Hair follicle dermal papilla cell (primary cell): ENCODE measurements at places on chromosomes 6 and 20. TPM values are rescaled to one million over a fixed set of nuclear protein-coding genes. Genes with fewer than 3 reads are reported as not detected.

The FRK gene
- 1.6 and 1.9 TPM in 2 replicates for total RNA-seq

The NHSL1 gene
- total RNA-seq: 17.5 and 18.5 TPM in 2 replicates

The CLIC5 gene
- 0.16 TPM in 1 of 2 replicates, not detected in the other for total RNA-seq

The VNN1 gene
- 0.49 TPM in 1 of 2 replicates, not detected in the other for total RNA-seq

The SPATS1 gene
- not detected in 2 replicates for total RNA-seq

The UFL1 gene
- 31.2 and 33.8 TPM in 2 replicates for total RNA-seq

The ADGRF1 gene
- total RNA-seq: under 0.01 TPM in 1 of 2 replicates, not detected in the other

The ARMH2 gene
- not detected in 2 replicates for total RNA-seq

The DYNLT2 gene
- total RNA-seq: 0.61 and 0.65 TPM in 2 replicates

The HDGFL1 gene
- not detected in 2 replicates for total RNA-seq

The ZNF318 gene
- 16.4 and 17.4 TPM in 2 replicates for total RNA-seq

The CTAGE9 gene
- total RNA-seq: not detected in 2 replicates

The ULBP3 gene
- 18.0 and 18.8 TPM in 2 replicates for total RNA-seq

The BEND6 gene
- 18.2 and 20.8 TPM in 2 replicates for total RNA-seq

The COL19A1 gene
- total RNA-seq: 0.16 TPM in 1 of 2 replicates, not detected in the other

The KIF25 gene
- 0.32 TPM in 1 of 2 replicates, not detected in the other for total RNA-seq

The MAK gene
- not detected in 2 replicates for total RNA-seq

The HTR1E gene
- not detected in 2 replicates for total RNA-seq

The GPX5 gene
- total RNA-seq: not detected in 2 replicates

The EPPIN gene
- total RNA-seq: not detected in 2 replicates

The CCDC170 gene
- total RNA-seq: 3.2 and 5.7 TPM in 2 replicates

The CRISP3 gene
- total RNA-seq: not detected in 2 replicates

The SYNDIG1 gene
- 1.8 and 3.2 TPM in 2 replicates for total RNA-seq

The BPIFB1 gene
- not detected in 2 replicates for total RNA-seq

The CD164 gene
- total RNA-seq: 155 and 173 TPM in 2 replicates

The ZKSCAN3 gene
- total RNA-seq: 2.6 and 3.1 TPM in 2 replicates

The TFAP2D gene
- total RNA-seq: not detected in 2 replicates

The MARCKS gene
- 342 and 387 TPM in 2 replicates for total RNA-seq

The ADGRB3 gene
- 0.61 and 2.1 TPM in 2 replicates for total RNA-seq

The NKX2-4 gene
- not detected in 2 replicates for total RNA-seq

The CASS4 gene
- 1.8 and 2.7 TPM in 2 replicates for total RNA-seq

The SPTLC3 gene
- 3.6 and 6.7 TPM in 2 replicates for total RNA-seq

The SLC22A1 gene
- 0.12 and 0.49 TPM in 2 replicates for total RNA-seq

The PARD6B gene
- 0.12 and 0.16 TPM in 2 replicates for total RNA-seq

The HLA-DQA1 gene
- not detected in 2 replicates for total RNA-seq

The CAGE1 gene
- total RNA-seq: under 0.01 TPM in 1 of 2 replicates, not detected in the other

The GMPR gene
- 4.9 and 5.7 TPM in 2 replicates for total RNA-seq

The DAAM2 gene
- 66.1 and 122 TPM in 2 replicates for total RNA-seq

The MICB gene
- 12.9 and 15.9 TPM in 2 replicates for total RNA-seq

The OLIG3 gene
- not detected in 2 replicates for total RNA-seq

The TREML2 gene
- total RNA-seq: not detected in 2 replicates

The PCK1 gene
- not detected in 2 replicates for total RNA-seq

The CLPSL1 gene
- total RNA-seq: not detected in 2 replicates

The ADA gene
- total RNA-seq: 29.9 and 37.2 TPM in 2 replicates

The ANKRD6 gene
- 8.1 and 9.4 TPM in 2 replicates for total RNA-seq

The MRAP2 gene
- 0.12 and 0.32 TPM in 2 replicates for total RNA-seq

The DEFB124 gene
- not detected in 2 replicates for total RNA-seq

The PI16 gene
- total RNA-seq: 0.16 TPM in 1 of 2 replicates, not detected in the other

The RCAN2 gene
- total RNA-seq: 22.7 and 37.2 TPM in 2 replicates

The KCNK5 gene
- total RNA-seq: not detected in 2 replicates

The MOCS1 gene
- 11.7 and 12.2 TPM in 2 replicates for total RNA-seq

The FITM2 gene
- total RNA-seq: 9.5 and 12.7 TPM in 2 replicates

The GID8 gene
- 26.0 and 30.3 TPM in 2 replicates for total RNA-seq

The TAF4 gene
- 5.1 and 5.8 TPM in 2 replicates for total RNA-seq

The CLVS2 gene
- not detected in 2 replicates for total RNA-seq

The ERVFRD-1 gene
- not detected in 2 replicates for total RNA-seq

The RSPO4 gene
- total RNA-seq: 7.1 and 8.3 TPM in 2 replicates
